ENCODE measurements at places on chromosomes 1 and 21.

- no peak for DNase-seq
These were observed 119.7 kb downstream of the HHAT start for GRCh38 chr1:210448297-210448892.

- peak; percentile 40 for DNase-seq
These were observed 247.1 kb downstream of the NPHP4 start for GRCh38 chr1:5744911-5745799.

DNA sequence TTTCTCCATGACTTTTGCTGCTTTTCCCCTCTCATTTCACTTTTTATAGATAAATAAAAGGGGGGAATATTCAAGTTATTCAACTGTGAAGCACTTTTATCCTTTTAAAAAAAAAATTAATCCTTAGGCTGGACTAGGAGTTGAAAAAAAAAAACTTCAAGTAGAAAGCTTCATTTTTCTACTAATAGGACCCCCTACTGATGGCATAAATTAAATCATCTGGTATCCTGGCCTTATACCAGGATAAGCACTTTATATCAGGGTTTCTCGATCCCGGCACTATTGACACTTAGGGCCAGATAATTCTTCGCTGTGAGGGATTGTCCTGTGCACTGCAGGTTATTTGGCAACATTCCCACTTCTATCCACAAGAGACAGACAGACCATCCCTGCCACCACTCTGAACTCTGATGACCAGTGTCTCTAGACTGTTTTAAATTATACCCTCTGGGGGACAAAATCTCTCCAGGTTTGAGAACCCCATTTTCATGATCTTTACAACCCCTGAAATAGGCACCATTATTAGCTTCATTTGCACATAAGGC is 17.6 kb downstream of the USP33 start:
- no peak for DNase-seq

DNA sequence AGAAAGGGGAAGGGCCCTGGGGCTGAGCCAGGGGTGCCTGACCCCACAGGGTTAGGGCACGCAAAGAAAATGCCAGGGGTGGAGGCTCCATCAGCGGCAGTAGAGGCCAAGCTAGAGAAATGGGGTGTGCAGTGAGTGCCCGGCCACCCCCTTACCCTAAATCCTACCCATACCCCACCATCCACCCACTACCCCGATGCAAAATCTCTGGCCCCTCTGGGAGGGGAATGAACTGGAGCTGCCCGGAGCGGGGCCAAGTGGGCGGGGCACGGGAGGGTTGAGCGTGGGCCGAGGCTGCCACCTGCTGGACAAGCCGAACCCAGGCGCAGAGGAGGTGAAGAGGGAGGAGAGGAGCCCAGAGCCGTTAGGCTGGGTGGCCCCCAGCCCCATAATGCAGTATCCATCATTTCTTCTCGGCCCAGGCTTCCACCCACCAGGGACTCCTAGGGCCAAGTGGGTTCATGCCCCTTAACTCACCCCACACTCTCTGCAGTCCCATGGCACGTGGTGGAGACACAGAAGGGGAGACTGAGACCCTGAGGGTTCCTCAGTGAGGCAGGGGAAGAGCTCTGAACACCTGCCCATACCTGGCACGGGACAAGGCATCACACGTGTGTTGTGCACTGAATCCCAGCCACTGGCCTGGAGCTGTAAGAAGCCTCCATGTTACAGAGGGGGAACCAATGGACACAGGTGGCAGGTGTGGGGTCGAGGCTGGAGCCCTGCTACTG is 1.4 kb upstream of the C1QC start:
- DNase-seq, result peak; percentile 92

DNA sequence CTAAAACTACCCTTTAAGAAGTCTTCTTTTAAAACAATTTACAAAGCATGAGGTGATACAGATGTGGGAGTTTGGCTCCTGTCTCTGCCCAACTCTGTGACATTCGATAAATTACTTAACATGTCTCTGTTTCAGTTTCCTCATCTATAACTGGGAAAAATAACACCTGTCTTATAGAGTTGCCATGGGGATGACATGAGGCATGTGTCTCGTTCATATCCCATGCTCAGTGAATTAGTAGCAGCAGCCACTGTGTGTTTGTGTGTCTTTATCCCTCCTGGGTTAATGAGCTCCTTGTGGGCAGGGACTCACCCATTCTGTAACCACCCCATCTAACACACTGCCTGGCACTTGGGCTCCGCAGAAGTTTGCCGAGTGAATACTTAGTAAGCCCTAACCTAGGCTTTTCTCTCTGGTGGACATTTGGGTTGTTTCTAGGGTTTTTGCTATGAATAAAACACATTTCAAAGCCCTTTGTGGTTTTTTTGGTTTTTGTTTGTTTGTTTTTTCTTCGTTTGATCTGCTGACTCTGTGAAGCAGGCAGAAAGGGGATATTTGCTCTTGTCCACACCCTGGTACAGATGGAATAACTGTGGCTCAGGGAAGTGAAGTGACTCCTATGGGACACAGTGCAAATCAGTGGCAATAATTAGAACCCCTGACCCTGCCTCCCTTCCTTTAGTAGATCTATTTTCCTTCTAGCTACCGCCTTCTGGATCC is 797 bp upstream of the KCNJ9 start:
- no peak for DNase-seq

- DNase-seq, result no peak
These were observed 196.9 kb downstream of the TTLL7 start for GRCh38 chr1:83802023-83802422.

DNA sequence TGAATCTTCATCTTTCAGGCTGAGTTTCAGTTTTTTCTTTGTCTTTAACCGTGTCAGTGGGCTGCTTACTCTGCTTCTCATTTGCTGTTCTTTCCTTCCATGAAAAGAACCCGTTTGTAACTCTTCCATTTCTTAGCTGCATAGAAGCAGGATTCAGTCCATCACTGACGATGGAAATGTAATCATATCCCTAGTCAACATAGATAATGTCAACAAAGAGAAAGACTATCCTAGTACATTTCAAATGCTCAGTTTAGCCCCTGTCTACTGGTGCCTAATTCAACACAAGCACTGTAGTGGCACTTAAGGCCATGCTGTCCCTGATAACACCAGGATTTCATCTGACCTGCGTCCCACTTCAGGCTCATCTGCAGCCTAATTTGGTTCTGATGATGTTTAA is 376 bp downstream of the GBP1 start:
- no peak for DNase-seq

DNA sequence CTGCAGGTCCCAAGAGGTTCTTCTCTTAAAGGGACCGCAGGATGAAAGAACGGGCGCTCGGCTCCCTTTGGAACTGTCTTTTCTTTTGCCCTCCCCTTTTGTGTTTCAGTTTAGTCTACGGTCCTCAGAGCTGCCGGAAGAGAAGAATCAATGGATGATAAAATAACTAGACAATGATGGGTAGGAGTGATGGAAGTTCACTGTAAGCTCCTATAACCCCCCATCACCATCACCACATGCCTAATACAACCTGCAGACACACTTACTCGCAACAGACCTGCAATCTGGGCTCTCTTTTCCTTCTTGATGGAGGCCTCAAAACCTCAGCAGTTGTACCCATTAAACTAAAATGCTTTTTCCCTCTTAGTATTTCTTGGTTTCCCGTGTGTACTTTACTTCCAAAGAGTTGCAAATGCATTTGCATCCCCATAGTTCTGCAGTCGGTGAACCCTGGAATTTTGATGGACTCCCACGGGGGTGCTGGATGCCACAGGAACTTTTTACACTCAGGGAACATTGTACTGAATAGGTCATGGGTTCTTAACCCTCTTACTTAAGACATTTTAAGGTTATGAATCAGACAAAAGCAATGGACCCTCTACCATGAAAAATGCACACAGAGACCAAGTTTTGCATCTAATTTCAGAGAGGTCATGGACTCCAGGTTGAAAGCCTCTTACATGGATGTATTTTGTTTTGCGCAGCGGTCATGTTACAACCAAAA is 633 bp upstream of the RFX5 start:
- no peak for DNase-seq

DNA sequence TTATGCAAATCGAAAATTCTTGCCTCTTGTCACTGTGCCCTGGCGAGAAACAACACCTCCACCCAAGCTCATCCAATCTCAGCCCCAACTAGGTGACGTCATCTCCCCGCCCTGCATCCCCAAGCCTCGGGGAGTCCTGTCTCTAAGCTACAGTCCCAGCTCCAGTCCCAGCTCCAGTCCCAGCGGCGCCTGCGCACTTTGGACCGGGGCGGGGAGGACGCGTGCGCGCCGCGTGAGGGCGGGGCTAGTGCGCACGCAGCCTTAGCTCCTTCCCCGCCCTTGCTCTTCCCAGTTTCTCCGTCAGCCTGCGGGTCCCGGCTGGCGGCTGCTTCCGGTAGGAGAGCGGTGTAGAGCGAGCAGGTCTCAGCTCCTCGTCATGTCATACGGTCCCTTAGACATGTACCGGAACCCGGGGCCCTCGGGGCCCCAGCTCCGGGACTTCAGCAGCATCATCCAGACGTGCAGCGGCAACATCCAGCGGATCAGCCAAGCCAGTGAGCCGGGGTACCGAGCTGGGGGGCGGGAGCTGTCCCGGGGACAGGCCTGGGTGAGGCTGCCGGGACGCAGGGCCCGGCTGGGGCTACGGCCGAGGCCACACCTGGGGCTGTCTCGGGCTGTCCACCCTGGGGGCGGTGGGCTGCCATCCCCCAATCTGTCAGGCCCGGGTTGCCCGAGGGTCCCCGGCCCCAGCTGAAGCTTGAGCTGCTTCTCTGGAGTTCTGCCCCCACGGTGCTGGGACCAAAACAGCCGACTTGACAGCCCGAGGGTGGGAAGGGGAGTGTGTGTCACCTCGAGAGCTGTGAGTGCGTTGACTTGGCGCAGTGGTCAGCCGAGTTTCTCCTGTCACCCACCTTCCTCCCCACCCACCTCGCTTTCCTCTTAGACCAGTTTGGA is at the start of gene STX12:
Gene STX12, plus strand, starts transcription at position 288 of the 894 bp plus-strand sequence. Its CDS starts 89 bp downstream, at position 377.
- DNase-seq, result peak; percentile 99

- DNase-seq, result no peak
These were observed 69.7 kb upstream of the ADAM30 start for GRCh38 chr1:119966020-119966419.

GRCh38 chr1:66576645-66577044 is 42.7 kb downstream of the SGIP1 start:
- DNase-seq, result no peak

Data from Right ventricle myocardium superior (tissue), 1 donor.